Colonic mucosa (tissue), 4 donors: ENCODE measurements at places on chromosomes 11 and 22. TPM values are rescaled to one million over a fixed set of nuclear protein-coding genes. Genes with fewer than 3 reads are reported as not detected.

Gene MMP12
- 2.3 TPM for total RNA-seq

Gene GRK3
- total RNA-seq, result 5.3 TPM

- no peak for DNase-seq
Observed at GRCh38 chr11:45174963-45175362, 28.5 kb downstream of the PRDM11 start.

DNA sequence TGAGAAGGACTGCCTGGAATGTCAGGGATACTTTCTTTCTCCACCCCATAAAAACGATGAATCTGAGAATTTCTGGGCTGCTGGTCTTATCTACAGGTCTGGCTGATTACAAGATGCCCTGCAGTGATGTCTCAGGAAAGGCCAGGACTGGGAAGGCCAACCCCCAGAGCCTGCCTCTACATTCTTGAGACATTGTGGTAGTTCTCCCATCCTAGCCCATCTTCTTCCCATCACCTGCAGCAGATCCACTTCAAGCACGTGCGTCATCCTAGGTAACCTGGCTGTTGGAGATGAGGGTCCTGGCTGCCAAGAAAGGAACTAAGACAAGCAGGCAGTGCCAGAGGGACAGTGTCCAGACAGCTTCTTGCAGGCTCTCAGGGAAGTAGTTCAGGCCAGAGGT lies 44.1 kb upstream of the E2F8 start:
- no peak for DNase-seq

DNA sequence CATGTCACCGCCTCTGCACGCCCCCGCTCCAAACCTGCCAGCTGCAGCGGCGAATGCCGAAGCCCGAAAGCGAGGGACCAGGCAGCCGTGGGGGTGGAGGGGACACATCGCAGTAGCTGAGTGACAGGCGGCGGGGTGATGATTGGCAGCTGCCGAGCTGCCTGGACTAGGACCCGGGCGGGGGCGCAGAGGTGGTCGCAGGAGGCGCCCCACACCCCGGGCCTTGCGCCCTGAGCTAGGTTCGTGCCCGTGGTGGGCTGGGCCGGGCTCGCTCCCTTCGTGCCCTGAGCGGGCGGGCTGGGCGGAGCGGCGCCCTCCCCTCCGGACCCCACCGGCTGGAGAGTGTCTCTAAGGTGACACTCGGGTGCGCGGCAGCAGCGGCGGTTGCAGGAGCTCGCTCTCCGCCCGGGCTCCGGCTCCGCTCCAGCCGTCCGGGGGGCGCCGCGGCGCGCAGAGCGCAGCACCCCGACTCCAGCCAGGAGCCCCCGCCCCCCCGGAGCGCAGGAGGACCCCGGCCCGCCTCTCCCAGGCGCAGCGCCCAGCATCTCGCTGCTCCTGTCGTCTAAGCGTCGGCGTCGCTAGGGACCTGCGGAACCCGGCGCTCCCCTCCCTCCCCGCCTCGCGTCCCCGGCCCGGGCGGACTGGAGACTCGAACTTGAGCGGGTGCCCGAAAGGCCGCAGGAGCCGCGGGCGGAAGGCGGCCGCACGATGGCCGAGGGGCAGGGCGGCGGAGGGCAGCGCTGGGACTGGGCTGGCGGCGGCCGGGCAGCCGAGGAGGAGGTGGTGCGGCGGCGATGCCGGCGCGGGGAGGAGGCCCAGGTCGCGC lies 14.5 kb upstream of the DGKZ start:
- no peak for DNase-seq

DNA sequence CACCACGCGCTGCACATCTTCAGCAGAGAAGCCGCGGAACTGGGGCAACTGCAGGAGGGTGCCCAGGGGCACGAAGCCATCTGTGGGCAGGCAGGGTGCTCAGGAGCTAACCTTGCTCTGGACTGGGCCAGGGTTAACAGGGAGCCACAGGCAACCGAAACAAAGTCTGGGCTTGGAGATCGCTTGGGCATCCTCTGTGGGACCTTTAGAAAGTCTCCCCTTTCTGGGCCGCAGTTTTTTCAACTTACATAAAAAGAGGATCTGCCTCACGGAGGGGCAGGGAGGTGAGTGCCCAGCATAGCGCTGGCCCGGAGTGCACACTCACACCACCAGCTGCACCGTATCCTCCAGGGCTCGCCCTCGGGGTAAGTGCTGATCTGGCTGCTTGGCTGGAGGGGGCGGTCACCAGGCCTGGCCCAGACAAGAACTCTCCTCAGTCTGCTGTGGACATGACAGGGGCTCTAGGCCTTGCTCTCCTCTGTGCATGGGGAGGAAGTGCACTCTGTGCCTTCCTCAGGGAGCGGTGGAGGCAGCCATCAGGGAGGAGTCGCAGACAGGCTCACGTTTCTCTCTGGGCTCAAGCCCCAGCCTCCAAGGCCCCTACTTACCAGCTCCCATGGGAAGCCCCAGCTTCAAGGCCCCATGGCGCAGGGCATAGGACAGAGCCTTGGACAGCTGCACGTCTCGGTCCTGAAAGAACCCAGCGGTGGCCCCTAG lies 937 bp downstream of the TRPT1 start:
- DNase-seq, result no peak

DNA sequence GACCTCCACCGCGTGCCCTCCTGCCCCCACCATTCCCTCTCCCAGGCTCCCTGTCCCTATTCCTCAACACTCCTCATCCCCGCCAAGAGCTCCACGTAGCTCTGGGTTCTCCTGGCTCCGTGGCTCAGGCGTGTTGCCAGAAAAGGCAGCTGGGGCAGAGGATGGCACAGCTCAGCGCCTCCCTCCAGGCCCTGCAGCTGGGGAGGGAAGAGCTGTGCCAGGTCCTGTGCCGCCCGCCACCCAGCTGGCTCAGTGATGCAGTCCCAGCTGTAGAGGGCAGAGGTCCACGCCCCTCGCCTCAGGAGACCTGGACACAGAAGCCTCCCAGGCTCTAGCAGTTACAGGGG lies 4.2 kb downstream of the ARHGAP1 start:
- no peak for DNase-seq

- no peak for DNase-seq
Observed at GRCh38 chr11:35031867-35032266, 107.1 kb upstream of the CD44 start.

- no peak for DNase-seq
Observed at GRCh38 chr22:27459999-27460398, 341.6 kb downstream of the MN1 start.

DNA sequence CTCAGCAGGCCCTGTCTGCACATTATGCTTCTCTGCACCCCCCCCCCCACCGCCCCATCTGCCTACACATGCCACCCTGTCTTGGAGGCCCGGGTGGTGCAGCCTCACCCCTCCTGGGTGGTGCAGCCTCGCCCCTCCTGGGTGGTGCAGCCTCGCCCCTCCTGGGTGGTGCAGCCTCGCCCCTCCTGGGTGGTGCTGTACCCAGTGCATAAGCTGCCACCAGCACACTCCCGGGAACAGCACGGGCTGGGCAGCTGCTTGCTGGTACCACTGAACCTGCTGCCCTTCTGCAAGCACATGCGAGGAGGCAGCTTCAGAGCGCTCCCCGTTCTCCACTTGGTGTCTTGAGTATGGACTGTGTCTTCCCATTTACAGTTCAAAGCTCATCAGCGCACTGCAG lies 69.3 kb downstream of the NCAPD3 start:
- no peak for DNase-seq

- DNase-seq, result peak; percentile 38
Observed at GRCh38 chr22:32473388-32473952, 1.1 kb upstream of the FBXO7 start.

- no peak for DNase-seq
Observed at GRCh38 chr11:27196203-27196897, 155.7 kb downstream of the BBOX1 start.
